ENCODE measurements at places on chromosomes 11 and 22.

- DNase-seq = peak; percentile 81
Measured at GRCh38 chr22:24429411-24430365, 2.3 kb downstream of the ADORA2A start.

GRCh38 chr11:111329306-111330204 is 31.2 kb downstream of the POU2AF3 start:
- no peak for DNase-seq

DNA sequence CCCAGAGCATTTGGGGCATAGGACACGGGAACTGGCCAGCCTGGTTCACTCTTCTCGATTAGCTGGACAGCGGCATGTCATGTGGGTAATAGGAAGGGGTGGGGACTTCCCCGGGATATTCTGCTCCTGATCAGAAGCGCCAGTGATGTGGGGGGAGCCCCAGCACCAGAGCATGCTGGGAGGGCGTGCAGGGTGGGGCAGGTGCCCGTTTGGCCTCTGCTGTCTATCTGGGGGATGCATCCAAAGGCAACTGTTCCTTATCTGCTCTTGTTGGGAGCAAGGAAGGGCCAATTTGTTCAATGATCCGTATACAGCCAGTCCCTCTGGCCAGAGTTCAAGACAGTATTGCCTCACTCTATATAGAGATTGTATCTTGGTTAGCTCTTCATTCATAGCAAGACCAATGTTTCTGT is 43.6 kb downstream of the PPARA start:
- no peak for DNase-seq

DNA sequence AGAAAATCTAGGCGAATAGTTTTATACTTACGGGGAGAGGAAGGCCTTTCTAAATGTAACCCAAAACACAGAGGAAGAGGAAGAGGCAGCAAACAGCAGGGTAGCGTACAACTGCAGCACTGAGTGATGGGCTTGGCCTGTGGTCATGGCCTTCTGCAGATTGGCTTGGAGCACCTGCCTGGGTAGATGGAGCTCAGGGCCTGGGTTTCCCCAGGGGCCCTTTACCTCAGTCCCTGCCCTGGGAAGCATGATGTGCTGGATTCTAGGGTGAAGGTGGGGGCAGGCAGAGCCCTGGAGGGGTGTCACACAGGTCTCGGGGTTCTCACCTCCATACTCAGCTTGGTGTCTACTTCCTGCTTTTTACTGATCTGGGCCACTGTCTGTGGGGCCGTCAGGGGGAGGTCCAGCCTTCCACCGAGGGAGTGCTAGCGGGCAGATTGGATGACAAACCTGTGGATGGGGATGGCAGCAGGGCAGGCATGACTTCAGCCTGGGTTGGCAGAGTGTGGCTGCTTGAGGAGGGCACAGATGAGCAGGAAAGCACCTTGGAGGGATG is 27.7 kb upstream of the CHRM1 start:
- no peak for DNase-seq

GRCh38 chr11:65353900-65354264 is 669 bp upstream of the TIGD3 start:
- DNase-seq = no peak

GRCh38 chr22:46710806-46711205 is 27.2 kb downstream of the CERK start:
- no peak for DNase-seq

DNA sequence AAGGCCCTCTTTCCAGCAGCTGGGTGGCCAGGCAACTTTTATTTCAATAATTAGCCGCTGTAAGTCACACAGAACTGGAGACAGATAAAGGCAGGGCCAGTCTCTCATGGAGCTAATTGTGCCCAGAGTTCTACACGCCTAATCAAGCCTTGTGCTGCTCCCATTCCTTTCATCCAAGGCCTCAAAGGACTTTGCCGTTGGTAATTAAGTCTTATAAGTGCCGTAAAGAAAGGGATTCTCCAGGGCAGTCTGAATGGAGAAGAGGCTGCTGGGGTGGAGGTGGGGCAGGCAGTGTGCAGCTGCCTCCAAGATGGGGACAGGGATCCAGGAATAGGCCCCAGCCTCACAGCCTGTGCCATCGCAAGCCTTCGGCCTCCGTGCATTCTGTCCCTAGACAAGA is 357.9 kb downstream of the TENM4 start:
- DNase-seq = no peak

- no peak for DNase-seq
Measured at GRCh38 chr11:45247433-45247832, 38.7 kb downstream of the SYT13 start.

GRCh38 chr22:49099496-49100124 is 728.1 kb downstream of the BRD1 start:
- DNase-seq = no peak

- DNase-seq = no peak
Measured at GRCh38 chr22:45852826-45853225, 124.1 kb downstream of the WNT7B start.

Data from activated T-cell treated with anti-CD3 and anti-CD28 coated beads, Interleukin-2, amount 50 U/mL, for 48 hours (primary cell).